Colonic mucosa (tissue), 4 donors: ENCODE measurements at places on chromosomes 12 and 14. TPM values are rescaled to one million over a fixed set of nuclear protein-coding genes. Genes with fewer than 3 reads are reported as not detected.
A peak's percentile ranks its signal among the peaks of the same experiment; 100 is the strongest.

DNA sequence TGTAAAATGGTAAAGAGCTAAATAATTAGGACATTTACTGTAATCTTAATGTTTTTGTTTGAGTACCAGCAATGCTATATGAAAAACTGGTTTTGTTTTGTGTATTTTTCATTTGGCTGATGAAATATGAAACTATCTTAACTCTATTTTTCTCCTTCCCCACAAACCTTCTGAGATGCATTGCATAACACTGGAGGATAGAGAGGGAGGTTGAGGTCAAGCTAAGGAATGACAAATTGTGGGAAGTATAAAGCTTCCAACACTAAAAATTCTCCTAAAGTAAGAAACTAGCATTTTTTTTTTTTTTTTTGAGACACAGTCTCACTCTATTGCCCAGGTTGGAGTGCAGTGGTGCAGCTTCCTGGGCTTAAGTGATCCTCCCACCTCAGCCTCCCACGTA lies 31.5 kb upstream of the SRP54 start:
- no peak overlapping the region for H3K27ac ChIP-seq
- no peaks in the 10 kb centered on the region for H3K4me1 ChIP-seq
- no peak for DNase-seq
- no peaks in the 10 kb centered on the region for H3K27me3 ChIP-seq
- no peak overlapping the region for H3K4me3 ChIP-seq

GRCh38 chr14:85402569-85403162 lies 127.3 kb upstream of the FLRT2 start:
- no peak for DNase-seq
- H3K4me1 ChIP-seq: no peaks in the 10 kb centered on the region
- H3K36me3 ChIP-seq: no peaks in the 10 kb centered on the region

- DNase-seq: peak; percentile 21
- H3K27ac ChIP-seq: no peak overlapping the region
Measured at GRCh38 chr12:113479590-113480335, 8.1 kb upstream of the LHX5 start.

DNA sequence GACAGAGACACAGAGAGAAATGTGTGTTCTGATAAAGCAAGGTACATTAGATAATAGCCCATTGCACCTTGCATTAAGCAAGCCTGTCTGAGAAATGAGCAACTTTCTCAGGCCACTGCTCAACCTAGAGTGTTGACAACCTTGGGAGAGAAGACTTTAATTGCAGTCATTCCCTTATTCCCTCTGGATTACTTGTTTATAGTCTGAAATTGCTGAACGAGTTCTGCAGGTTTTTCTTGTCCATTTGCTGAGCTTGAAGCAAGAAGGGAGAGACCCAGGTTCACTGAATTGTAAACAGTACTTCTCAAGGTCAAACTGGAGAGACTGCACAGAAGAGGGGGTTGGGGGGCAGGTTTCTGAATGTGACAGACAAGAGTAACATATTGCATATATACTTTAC lies 159.4 kb upstream of the PLEKHG7 start:
- H3K4me3 ChIP-seq: no peak overlapping the region
- H3K4me1 ChIP-seq: peaks cover 11% of the 10 kb centered on the region
- H3K27ac ChIP-seq: peak overlapping the region; percentile 73
- H3K27me3 ChIP-seq: no peaks in the 10 kb centered on the region
- peak; percentile 79 for DNase-seq
- no peaks in the 10 kb centered on the region for H3K36me3 ChIP-seq

DNA sequence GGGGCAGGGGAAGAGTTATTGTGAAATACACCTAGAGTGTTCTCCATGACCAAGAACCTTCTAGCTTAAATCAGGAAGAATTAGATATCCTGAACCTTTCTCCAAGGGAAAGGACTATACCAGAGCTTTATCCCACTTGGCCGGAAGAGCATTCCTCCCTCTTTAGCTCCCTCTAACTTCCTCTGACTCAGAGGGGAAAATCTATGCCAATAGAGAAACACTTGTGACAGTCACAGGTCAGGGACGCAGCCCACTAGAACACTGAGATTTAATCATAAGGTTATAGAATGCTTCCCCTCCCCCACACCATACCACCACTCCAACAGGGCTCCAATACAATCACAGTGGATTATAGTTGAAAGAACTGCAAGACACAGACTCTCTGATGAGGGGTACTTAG lies 55.4 kb upstream of the RFX4 start:
- DNase-seq: no peak
- H3K36me3 ChIP-seq: no peaks in the 10 kb centered on the region
- H3K27ac ChIP-seq: no peak overlapping the region
- H3K27me3 ChIP-seq: no peaks in the 10 kb centered on the region
- no peak overlapping the region for H3K4me3 ChIP-seq

The EPYC gene
- total RNA-seq: not detected

The SLC6A13 gene
- not detected for total RNA-seq

The SSTR1 gene
- total RNA-seq: 8.8 TPM

GRCh38 chr14:36067428-36068187 lies 108.9 kb downstream of the PTCSC3 start:
- H3K4me3 ChIP-seq: no peak overlapping the region
- H3K4me1 ChIP-seq: no peaks in the 10 kb centered on the region
- H3K36me3 ChIP-seq: no peaks in the 10 kb centered on the region
- H3K27me3 ChIP-seq: no peaks in the 10 kb centered on the region

- no peaks in the 10 kb centered on the region for H3K27me3 ChIP-seq
- H3K27ac ChIP-seq: no peak overlapping the region
- no peak overlapping the region for H3K4me3 ChIP-seq
- DNase-seq: no peak
- H3K36me3 ChIP-seq: no peaks in the 10 kb centered on the region
Measured at GRCh38 chr12:88932457-88932856, 352.2 kb upstream of the KITLG start.

GRCh38 chr14:68140076-68140741 lies 320.6 kb downstream of the RAD51B start:
- peaks cover 14% of the 10 kb centered on the region for H3K4me1 ChIP-seq
- H3K36me3 ChIP-seq: no peaks in the 10 kb centered on the region
- H3K27me3 ChIP-seq: no peaks in the 10 kb centered on the region

GRCh38 chr12:132292328-132293319 lies 36.8 kb downstream of the GALNT9 start:
- H3K27me3 ChIP-seq: no peaks in the 10 kb centered on the region
- H3K4me1 ChIP-seq: no peaks in the 10 kb centered on the region
- H3K27ac ChIP-seq: no peak overlapping the region
- no peaks in the 10 kb centered on the region for H3K36me3 ChIP-seq

- H3K27ac ChIP-seq: no peak overlapping the region
- H3K4me3 ChIP-seq: no peak overlapping the region
- no peaks in the 10 kb centered on the region for H3K27me3 ChIP-seq
- no peaks in the 10 kb centered on the region for H3K36me3 ChIP-seq
- DNase-seq: no peak
Measured at GRCh38 chr12:108584456-108585065, 13.3 kb downstream of the TMEM119 start.

- H3K36me3 ChIP-seq: no peaks in the 10 kb centered on the region
- H3K4me3 ChIP-seq: no peak overlapping the region
- no peaks in the 10 kb centered on the region for H3K4me1 ChIP-seq
- H3K27me3 ChIP-seq: no peaks in the 10 kb centered on the region
- no peak for DNase-seq
Measured at GRCh38 chr12:120797677-120798642, 72.3 kb downstream of the ACADS start.

The REP15 gene
- 33.4 TPM for total RNA-seq

DNA sequence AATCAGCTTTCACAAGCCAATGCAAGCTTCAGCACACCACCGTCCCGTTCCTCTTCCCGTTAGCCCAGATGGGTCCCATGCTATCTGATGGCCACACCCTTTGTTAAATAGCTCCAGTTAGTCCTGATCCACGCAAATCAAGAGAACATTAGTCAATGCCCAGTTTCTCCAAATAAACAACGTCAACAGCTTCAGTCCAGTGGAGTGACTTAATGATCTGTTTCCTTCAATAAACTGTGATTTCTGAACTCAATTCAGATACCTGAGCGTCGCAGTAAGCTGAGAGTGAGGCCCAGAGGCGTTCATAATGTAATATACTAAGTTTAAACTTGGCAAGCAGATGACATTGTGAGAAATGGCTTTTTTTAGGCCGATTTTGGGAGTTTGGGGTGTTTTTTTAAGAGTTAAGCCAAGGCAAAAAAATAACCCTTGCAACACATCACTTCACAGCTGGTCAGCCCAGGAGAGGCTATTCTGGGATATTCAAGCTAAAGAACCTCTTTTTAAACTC lies 112.3 kb downstream of the ZFP36L1 start:
- peak overlapping the region; percentile 54 for H3K27ac ChIP-seq
- H3K4me1 ChIP-seq: peaks cover 10% of the 10 kb centered on the region

DNA sequence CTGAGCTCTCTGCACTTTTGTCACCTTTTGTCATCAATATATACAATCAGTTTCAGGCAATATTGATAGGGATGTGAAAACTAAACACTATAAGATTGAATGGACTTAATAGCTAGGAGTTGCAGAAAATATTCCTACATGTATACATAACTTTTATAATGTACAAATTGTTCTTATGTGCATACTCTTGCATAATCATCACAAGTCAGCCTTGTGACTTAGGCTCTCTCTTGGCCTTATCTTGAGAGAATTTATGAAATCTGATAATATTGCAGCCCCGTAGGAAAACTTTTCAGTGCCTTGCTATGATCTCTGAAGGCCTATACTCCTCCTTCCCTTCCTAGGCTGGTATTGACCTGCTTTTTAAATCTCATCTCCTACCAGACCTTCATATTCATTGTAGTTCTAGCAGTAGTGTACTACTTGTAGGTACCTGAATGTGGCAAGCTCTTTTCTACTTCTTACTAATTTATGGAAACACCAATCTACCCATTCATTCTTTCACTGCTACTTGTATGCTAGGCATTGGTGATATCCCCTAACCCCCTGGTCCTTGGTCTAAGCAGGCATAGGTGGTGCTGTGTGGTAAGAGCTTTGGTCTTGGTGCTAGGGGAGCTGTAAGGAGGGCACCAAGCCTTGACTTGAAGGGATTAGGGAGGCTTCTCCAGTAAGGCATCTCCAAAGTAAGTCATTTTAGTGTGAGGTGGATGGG lies 100.0 kb downstream of the PRKCH start:
- no peaks in the 10 kb centered on the region for H3K4me1 ChIP-seq
- no peak overlapping the region for H3K4me3 ChIP-seq
- H3K27ac ChIP-seq: no peak overlapping the region
- H3K36me3 ChIP-seq: no peaks in the 10 kb centered on the region

GRCh38 chr12:56080556-56081138 lies 682 bp downstream of the ERBB3 start:
- peak; percentile 87 for DNase-seq
- no peaks in the 10 kb centered on the region for H3K36me3 ChIP-seq
- H3K27ac ChIP-seq: peak overlapping the region; percentile 96
- H3K27me3 ChIP-seq: no peaks in the 10 kb centered on the region

The KRT78 gene
- not detected for total RNA-seq

GRCh38 chr14:73325630-73326299 lies 88.5 kb downstream of the PAPLN start:
- peaks cover 12% of the 10 kb centered on the region for H3K4me1 ChIP-seq
- no peak for DNase-seq
- H3K27me3 ChIP-seq: no peaks in the 10 kb centered on the region
- H3K4me3 ChIP-seq: no peak overlapping the region
- no peaks in the 10 kb centered on the region for H3K36me3 ChIP-seq

The CIROP gene
- total RNA-seq: not detected

DNA sequence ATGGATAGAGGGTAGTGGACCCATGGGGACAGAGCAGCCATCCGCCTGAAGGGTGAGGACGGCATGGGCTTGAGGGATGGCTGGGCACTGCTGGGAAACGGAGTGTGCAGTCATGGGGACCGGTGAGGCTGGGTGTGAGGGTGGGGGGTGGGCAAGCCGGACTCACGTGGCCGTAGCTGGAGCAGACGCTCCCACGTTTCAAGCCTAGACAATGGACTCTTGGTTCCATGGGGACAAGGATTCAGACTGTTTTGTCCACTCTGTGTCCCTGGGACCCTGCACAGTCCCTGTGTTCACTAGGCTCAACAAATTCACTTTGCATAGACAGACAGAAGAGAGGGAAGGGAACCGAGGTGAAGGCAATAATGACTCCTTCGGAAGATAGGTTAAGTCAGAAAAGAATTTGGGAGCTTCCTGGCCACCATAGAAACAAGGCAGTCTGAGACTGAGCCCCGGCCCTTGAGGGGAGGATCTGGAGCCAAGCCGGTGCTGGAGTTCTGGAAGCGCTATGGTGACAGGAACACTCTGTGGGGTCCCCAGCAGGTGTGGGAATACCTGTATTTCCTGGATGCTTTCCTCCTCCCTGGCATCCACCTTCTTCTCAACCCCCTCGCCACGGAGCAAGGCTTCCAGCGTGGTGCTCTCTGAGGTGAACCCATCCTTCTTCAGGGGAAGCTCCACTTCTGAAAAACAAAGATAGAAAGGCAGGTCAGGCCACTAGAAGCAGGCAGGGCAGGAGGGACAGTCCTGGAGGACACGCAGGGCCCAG lies 162.5 kb downstream of the DPF3 start:
- no peak overlapping the region for H3K4me3 ChIP-seq
- H3K27ac ChIP-seq: no peak overlapping the region
- no peak for DNase-seq
- H3K36me3 ChIP-seq: no peaks in the 10 kb centered on the region
- no peaks in the 10 kb centered on the region for H3K27me3 ChIP-seq
- H3K4me1 ChIP-seq: no peaks in the 10 kb centered on the region

GRCh38 chr12:109605599-109606228 lies 32.1 kb downstream of the MVK start:
- no peaks in the 10 kb centered on the region for H3K36me3 ChIP-seq
- H3K27me3 ChIP-seq: no peaks in the 10 kb centered on the region
- H3K27ac ChIP-seq: no peak overlapping the region
- H3K4me3 ChIP-seq: no peak overlapping the region
- no peaks in the 10 kb centered on the region for H3K4me1 ChIP-seq
- no peak for DNase-seq

DNA sequence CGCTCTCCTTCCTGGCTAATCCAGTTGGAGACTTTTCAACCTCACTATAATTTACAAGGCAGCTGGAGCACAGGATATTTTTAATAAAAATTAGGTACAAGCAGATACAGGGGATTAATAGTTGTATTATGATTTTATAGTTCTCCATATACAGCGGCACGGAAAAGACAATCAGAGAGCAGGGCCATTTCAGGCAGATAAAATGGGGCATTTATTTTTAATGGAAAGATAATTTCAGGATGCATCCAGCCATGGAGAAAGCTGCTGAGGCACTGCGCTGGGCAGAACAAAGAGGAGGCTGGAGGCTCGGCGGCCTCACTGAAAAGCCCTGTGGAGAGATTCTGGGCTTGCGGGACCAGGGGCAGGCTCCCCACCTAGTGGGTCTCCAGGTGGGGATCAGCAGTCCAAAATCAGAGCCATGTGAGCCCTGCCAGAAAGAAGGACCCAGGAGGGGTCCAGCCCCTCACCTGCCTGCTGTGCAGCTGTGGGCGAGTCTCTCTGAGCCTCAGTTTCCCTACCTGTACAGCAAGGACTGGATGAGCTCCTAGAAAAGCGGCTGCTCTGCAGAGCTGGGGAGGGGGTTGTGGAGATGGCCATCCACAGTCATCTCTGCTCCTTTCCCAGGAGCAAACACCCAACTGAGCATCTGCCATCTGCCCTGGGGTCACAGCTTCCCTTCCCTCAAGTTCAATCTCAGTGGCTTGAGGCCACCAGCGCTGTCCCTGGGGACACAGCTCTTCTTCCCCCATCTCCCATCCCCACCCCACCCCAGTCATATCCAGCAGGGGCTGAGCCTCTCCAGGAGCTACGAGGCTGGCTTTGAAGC lies 23.9 kb upstream of the C14orf180 start:
- no peak overlapping the region for H3K4me3 ChIP-seq
- no peaks in the 10 kb centered on the region for H3K4me1 ChIP-seq
- no peak overlapping the region for H3K27ac ChIP-seq
- H3K36me3 ChIP-seq: no peaks in the 10 kb centered on the region
- no peak for DNase-seq
